SIG-M5 (cell line): ENCODE measurements at places on chromosomes 1 and 21.

DNA sequence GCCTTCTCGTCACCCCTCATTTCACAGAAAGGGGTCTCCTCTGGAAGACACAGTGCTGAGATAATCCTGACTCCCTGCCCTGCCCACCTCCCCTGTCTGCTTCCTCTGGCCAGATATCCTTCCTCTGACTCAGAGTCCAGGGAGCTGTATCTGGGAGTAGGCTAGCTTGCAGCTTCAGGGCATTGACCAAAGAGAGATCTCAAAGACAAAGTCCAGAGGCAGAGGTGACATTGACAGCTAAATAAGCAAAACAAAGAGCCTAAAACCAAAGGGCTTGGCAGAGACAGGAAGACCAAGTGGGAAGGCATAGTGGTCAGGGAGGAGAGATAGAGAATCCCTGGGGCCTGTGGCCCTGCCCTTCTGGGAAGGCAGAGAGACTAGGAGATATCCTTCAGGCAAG, 64.9 kb downstream of the TNR start:
- DNase-seq, result no peak

DNA sequence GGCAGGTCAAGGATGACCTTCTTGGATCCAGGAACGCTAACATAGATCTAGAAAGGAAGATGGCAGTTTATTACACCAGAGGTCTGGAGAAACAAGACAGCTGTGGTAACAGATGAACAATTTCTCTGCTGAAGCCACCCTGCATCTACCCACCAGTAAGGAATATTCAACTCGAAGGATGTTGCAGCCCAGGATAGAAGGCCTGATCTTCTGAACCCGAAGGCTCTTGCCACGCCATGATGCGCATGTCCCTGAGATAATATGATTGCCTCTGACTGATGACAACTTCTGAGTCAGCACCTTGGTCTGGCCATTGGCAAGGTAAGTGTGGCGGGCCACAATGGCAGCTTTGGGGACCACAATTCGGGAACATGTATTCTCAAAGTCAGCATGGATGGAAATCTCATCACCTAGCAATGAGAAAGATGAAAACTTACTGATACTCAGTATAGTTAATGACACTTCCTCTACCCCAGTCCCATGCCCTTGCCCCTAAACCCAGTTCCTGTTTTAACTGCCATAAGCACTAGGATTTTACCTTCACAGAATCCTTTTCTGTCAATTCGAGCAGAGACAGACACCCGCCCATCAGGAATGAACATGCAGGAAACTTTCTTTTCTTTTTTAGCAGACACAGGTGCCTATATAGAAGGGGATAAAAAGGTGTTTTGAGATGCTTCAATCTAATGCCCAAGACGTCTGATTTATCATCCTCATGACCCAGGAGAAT, 1.8 kb downstream of the TXNIP start:
- DNase-seq, result no peak

DNA sequence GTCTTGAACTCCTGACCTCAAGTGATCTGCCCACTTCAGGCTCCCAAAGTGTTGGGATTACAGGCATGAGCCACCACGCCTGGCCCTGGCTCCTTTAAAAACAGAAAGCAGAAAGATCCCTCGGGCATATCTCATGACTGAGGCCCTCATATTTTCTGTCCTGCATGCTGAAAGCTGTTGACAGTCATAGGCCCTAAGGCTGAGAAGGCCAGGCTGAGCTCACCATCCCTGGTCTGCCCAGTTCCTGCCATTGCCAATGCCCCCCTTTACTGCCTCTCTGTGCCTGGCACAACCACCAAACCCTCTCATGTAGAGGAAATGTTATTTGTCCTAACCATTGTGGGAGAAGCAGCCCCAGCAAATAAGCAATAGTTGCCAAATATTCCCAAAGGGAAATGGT, 12.7 kb downstream of the CD34 start:
- no peak for DNase-seq

- no peak for DNase-seq
Measured at GRCh38 chr1:225962440-225962975, 21.5 kb upstream of the LEFTY2 start.

DNA sequence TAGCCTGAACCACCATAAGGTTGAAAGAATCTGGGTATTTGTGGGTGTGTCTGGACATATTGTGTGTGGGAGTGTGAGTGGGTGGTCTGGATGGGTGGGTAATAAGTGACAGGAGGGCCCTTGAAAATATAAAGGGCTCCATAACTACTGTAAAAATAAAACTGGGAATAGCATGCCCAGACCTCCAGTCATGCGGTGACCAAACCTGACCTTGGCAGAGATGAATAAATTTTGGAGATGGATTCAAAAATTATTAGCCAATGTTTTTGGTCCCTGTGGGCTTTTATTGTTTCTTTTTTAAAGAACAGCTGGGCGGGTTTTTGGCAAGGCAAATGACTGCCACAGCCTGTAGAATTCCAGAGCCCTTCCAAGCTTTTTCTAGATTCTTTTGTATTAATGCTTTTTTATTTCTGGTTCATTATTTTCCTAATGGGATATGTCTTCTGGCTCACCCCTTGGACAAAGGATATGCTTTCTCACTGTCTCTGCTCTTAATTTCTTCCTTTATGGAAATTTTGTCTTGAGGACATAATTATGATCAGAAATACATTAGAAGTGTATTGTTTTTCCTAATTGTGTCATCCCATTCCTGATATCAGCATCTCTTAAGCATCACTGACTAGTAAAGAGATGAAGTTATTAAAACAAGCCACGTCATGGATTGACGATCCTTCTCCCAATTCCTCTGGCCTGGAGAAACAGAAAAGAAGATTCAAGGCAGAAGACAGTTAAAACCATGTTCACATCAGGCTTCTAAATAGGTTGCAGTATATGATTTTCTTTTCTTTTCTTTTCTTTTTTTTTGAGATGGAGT, 69.5 kb downstream of the NTMT2 start:
- DNase-seq, result no peak
